ENCODE measurements at places on chromosomes 7 and 10.

- DNase-seq, result no peak
Measured at GRCh38 chr7:23373151-23374004, 74.2 kb downstream of the MALSU1 start.

GRCh38 chr10:128336401-128336800 lies 210.2 kb upstream of the MKI67 start:
- no peak for DNase-seq

- no peak for DNase-seq
Measured at GRCh38 chr10:7288060-7288690, 122.7 kb downstream of the SFMBT2 start.

DNA sequence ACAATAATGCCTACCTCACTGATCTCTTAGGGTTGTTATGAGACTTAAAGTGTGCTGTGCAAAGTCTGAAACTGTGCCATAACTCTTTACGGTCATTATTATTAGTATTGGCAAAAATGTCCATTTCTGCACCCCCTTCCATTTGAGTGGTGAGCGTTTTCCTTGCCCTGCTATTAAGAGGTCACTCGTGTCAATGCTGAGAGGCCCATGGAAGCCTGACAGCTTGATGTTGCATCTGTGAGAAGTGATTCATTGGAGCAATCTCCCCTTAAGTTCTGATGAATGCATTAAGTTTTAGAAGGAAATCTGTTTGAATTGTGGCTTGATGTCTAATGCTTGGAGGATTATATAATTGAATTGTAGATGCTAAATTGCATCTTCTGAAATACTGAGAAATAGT lies 253.3 kb downstream of the FRMD4A start:
- DNase-seq, result no peak

DNA sequence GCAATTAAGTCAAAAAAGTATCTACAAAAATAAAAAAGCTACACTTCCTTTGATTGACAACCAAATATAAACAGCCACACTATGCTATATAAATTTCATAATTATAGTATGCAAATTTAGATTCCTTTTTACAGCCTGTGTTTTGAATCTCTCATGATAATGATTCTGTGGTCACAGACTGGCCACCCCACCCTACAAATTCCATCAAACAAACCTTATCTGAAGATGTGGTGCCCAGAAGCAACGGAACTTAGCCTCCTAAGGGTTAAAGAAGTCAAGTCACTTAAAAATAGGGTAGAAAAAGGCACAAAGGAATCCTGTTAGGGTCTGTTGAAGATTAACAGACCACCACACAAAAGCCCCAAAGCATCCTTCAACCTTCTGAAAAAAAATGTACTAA lies 351.8 kb downstream of the INHBA start:
- no peak for DNase-seq

DNA sequence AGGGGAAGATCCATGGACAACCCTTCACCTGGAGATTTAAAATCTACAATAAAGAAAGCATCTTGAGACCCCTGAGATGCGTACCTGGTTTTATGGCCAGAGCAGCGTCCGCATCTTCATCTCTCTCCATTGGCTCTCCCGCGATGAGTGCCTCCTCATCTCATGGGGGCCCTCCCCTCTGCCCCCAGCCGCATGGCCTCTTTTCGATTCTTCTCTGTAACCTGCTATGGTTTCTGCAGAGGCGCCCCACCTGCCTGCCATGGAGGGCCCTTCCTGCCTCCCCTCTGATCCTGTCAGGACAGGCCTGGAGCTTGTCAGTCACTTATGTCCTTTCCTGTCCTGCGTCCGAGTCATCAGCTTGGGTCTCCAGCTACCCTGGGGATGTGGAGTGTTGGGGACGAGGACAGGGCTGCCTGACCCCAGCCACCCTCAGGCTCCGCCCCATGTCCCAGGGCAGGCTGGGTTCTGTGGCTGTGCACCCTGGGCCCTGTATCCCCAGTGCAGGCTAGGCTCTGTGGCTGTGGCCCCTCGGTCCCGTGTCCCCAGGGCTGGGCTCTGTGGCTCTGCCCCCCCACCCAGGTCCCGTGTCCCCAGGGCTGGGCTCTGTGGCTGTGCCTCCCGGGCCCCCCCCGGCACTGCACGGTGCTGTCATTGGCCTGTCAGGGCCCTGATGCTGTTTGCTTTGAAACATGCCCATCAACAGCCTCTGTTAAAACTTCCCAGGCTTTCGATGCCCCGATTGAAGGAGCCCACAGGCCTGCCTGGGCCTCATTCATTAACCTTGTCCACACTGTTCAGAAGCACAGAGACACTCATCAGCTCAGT lies 99.8 kb downstream of the WDR37 start:
- DNase-seq, result no peak

DNA sequence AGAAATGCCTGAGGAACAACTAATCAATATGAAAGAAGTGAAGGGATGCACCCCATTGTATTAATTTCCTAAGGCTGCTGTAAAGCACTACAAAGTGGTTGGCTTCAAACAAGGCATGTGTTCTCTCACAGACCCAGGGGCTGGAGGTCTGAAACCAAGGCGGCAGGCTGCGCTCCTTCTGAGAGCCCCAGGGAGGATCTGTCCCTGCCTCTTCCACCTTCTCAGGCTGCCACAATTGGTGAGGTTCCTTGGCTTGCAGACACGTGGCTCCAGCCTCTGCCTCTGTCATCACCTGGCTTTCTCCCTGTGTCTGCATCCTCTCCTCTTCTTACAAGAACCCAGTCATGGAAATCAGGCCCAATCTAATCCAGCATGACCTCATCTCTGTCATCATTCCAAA lies 110.1 kb downstream of the TNS3 start:
- DNase-seq, result no peak

- DNase-seq, result no peak
Measured at GRCh38 chr7:664402-664775, 62.1 kb upstream of the DNAAF5 start.

- DNase-seq, result no peak
Measured at GRCh38 chr7:101625031-101625791, 3.9 kb downstream of the MYL10 start.

DNA sequence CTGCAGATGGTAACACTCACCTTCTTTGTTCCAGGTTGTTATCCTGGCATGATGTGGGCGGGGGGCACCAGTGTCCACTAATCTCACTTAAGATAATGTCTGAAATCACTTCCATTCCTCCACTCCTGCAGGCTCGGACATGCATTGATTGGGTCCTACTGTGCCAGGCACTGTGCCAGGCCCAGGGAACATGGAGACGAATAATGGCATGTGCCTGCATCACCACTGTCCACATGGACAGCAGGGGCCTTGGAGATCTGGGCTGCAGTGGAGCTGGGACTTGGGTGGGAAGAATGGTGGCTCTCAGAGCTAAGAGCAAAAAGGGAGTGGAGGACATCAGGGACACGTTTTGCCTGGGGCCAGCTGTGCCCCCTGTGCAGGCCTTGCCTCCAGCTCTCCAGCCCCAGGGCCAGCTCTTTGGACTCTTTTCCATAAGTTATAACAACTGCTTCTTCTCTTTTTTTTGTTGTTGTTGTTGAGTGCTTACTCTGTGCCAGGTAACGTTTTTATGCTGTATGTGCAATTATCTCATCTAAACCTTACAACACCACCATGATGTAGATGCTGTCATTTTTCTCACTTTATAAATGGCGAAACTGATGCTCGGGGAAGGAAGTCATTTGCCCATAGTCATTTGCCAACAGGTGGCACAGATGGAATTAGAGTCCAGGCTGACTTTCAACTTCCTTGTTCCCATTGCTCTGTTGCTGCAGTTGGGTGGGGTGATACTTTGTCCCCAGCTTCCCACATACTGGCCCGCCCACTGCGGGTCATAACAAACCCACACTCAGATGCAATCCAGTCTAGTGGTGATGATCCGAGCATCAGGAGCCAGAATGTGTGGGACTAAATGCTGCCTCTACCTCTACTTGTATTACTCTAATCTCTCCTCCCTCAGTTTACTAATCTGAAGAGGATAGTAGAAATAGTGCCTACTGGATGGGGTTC lies 19.1 kb downstream of the PLPP4 start:
- DNase-seq, result no peak

- DNase-seq, result no peak
Measured at GRCh38 chr10:130745821-130746220, 565.7 kb downstream of the TCERG1L start.

DNA sequence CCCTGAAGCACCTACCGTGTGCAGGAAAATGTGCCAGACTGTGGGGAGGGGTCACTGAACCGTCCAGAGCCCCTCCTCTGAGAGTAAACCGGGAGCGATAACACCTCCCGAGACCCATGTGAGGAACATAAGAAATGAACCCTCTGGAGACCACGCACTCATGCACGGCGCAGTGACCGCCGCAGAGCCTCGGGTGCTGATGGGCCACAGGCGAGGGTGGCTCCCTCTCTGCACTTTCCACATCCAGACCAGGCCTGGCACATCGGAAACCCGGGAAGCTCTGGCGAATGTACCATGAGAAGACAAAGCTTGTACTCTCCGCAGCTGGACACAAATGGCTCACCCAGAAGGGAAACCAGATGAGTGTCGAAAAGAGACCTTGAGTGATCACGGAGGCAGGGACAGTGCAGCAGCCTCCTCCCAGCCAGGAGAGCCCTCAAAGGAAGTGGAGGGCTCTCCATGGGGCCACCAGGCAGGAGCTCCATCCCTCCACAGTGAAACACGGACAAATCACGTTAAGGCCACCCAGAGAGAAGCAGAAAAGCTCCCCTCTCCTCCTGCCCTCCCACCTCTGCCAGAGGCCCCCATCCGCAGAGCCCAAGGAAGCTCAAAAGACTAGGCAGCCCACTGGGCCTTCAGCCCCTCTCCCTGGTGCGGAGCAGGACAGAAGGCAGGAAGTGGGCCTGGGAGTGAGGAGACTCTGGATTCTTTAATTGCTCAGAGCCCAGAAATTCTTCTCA lies 178.1 kb upstream of the PPP2R2D start:
- no peak for DNase-seq

- no peak for DNase-seq
Measured at GRCh38 chr7:10300577-10300976, 673.1 kb upstream of the PHF14 start.

- DNase-seq, result no peak
Measured at GRCh38 chr7:400901-401485, 111.0 kb downstream of the FOXL3 start.

DNA sequence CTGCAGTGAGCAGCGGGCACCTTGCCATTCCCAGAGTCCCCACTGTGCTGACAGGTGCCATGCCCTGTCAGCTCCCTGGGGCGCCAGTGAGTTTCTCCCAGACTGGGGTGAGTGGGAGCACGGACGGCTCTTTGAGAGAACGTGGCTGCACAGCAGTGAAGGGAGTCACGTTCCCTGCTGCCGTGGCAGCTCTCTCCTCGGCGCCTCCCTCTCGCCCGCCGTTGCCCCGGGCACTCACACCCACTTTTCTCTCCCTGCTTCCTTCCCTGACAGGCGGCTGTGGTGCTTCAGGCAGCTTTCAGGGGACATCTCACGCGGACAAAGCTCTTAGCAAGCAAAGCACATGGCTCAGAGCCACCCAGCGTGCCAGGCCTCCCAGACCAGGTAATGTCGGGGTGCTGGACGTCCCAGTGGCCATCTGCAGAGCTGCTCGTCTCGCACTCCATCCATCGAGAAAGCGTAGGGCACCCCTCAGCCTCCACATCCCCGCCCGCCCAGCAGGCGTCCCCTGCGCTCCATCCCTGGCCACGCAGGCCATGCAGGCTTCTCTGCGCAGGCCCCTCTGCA lies 27.1 kb upstream of the TTYH3 start:
- DNase-seq, result peak; percentile 30

- DNase-seq, result no peak
Measured at GRCh38 chr7:132123773-132124172, 452.5 kb downstream of the PLXNA4 start.

DNA sequence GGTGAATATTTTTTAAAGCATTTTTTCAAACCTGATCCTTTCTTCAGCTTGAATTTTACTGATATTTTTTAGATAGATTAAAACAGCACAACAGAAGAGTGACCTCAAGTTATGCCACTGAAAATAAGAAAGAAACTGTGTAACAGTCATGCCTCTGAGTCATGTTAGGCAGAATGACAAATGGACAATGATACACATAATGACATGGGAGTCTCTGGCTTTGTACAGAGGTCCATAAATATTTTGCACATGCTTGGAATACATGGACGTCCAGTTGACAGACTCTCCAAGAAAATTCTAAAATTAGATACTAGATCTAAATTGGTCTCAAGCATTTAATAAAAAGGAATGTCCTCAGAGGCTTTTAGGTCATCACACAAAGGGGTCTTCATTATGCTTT lies 21.9 kb upstream of the SEMA3A start:
- DNase-seq, result no peak

DNA sequence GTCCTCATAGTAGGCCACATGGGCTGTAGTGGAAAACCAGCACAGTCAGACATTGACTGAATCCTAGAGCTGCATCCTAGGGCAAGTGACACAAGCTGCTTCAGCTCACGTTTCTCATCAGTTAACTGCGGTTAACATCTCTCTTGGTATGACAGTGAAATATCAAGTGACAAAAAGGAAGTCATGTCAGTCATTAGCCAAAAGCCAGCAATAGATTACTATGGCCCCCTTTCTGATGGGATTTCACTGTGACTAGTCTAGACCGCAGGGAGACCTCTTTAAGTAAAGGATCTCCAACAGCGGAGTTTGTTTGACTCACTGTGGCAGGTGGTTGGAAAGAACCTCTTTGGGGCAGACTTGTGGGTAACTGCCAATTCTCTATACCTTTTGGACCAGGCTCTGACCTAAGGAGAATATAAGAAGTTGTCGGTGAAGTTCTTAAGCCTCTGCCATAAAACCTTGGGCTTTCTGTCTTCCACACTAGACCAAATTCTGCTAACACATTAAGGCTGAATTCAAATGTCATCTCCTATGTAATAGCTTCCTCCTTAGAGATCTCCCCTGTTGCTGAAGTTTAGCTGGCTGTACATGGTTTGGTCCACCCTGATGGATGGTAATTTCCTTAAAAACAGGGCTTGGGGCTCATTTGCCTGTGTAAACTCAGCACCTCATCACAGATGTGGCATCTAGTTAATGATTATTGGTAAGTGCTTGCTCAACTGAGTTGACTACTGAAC lies 115.3 kb downstream of the SGMS1 start:
- no peak for DNase-seq

DNA sequence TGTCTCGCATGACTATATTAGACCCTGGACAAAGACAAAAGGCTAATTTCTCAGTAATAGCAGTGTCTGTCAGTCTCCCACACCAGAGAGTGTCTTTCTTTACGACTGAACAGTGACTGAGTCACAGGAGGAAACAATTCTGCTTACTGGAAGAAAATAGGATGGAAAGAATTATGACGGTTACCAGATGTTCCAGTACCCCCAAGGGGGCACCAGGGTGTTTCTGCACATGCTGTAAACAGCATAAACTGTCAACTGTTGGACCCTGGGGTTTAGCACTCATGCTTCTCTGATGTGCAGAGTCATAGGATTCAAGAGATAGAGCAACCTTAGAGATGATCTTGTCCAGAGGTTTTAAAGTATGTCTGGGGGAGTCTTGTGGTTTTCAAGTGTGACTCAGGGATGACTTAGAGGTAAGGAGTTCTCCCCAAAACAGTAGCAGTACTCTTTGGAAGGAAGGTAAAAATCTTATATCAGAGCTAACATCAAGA lies 291.7 kb downstream of the THSD7A start:
- DNase-seq, result no peak

DNA sequence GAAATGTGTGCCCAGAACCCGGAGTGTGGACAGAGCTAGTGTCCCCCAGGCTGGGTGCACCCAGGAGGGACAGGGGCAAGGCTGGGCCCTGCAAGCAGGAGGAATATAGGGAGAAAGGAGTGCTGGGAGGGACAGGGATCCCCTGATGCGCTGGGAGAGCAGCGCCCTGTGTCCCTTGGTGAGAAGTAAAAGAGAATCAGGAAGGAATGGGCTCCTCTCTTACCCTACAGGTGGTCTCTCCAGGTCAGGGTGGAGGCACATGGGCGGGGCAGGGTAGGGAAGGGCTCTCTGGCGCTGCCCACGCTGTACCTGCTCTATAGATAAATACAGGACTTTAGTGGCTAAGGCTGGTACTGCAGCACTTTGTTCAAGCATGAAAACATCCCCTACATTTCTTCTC lies 753.8 kb downstream of the GRID1 start:
- DNase-seq, result no peak

Measured in WERI-Rb-1 (cell line).